ENCODE measurements at places on chromosomes 6 and 20.

- DNase-seq: no peak
These were observed 21.1 kb downstream of the TRIM26 start for GRCh38 chr6:30192076-30192475.

- no peak for DNase-seq
These were observed 645.8 kb upstream of the ARID1B start for GRCh38 chr6:156131221-156131903.

DNA sequence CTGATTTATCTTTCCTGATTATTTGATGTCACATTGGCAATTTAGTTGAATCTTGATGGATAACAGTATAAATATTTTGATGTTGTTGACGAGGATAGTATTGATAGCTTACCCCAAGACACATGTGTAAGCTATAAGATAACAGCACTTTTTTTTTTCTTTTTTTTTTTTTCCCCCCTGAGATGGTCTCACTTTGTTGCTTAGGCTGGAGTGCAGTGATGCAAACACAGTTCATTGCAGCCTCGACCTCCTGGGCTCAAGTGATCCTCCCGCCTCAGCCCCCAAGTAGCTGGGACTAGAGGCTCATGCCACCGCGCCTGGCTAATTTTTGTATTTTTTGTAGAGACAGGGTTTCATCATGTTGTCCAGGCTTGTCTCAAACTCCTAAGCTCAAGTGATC is 21.8 kb downstream of the MYO6 start:
- DNase-seq: no peak

DNA sequence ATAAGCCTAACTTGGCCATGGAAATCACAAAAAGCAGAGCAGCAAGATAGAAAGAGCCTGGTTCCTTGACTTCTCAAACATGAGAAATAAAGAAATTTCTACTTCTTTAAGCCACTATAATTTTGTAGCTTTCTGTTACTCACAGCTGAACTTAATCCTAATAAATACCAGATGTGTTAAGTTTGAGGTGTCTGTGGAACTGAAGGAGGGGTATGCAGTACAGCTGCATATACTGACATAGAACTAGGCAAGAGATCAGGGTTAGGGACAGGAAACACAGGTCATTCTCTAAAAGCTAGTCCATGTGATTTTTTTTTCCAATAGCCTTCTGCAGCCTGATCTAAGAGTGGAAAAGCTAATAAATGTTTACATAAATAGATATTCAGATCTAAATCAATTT is 123.9 kb downstream of the COL12A1 start:
- no peak for DNase-seq

- DNase-seq: no peak
These were observed 2.2 kb upstream of the LRRN4 start for GRCh38 chr20:6055981-6056569.

- no peak for DNase-seq
These were observed 1053.4 kb upstream of the CITED2 start for GRCh38 chr6:140427842-140428241.

- DNase-seq: no peak
These were observed 20.4 kb upstream of the NOTCH4 start for GRCh38 chr6:32244270-32244669.

GRCh38 chr6:10850728-10851127 is 12.4 kb upstream of the MAK start:
- DNase-seq: no peak

- no peak for DNase-seq
These were observed 17.4 kb upstream of the AVP start for GRCh38 chr20:3101737-3102574.

DNA sequence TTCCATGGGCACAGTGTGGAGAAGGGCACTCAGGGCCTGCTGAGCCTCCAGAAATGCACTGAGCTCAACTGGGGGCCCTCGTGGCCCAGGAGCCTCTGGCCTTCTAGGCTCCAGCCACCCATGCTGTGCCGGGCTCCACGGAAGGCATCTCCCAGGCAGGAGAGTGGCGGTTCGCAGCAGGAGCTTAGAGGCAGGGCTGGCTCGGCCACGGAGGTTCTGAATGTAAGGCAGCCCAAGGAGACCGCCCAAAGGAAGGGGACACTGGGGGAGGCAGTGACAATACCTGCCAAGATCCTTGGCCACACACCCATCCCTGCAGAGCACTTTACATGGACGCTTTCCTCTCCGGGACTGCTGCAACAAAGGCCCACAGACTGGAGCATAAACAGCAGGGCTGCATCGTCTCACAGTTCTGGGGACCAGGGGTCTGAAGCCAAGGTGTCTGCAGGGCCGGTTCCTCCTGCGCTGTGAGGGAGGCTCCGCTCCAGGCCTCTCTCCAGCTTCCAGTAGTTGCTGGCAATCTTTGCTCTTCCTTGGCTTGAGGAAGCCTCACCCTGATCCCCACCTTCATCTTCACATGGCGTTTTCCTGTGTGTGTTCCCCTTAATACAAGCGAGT is 128.2 kb upstream of the CDH4 start:
- DNase-seq: no peak

DNA sequence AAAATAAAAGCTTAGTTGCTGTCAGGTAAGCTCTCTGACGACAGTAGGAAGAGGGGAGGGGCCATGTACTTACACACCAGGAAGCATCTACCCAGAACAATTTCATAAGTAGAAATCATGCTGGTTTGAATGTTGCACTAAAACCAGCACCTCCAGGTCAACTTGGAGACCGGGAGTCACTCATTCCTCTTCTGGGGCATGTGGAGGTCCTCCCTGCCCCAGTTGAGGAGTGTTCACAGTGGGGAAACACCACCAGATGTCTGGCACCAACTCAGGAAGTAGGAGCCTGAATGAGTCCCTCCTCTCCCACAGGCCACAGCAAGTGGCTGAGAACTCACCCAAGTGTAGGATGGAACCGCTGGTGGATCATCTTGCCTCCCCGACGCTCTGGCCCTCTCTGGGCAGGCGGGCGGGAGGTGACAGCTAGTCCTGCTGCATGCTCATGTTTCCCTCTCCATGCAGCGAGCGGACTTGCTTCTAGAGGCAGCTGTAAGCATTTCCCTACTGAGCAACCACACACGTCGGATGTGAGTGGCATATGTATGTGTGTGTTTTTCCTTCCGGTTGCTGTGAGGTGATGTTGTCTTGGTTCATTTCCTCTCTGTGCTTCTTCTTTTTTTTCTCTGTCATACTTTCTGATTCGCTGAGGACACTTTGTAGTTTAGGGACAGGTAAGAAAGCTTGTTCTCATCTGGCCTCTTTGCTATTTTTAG is 149.5 kb upstream of the NEDD9 start:
- DNase-seq: no peak

DNA sequence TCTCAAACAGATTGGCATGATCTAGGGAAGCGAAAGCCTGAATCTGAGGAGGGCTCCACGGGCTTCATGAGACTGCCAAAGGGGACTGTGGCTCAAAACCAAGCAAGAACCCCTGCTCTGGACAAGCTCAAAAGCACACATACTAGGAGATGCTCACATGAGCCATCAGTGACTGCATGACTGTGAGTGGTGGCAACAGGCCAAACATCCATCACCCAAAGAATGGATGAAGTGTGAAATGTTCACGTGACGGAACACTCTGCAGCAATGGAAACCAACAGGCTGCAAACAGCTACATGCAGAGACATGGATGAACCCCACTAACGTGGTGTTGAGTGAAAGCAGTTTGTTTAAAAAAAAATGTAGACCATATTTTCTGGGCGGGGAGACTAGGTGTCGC is 136.3 kb downstream of the PREX1 start:
- peak; percentile 44 for DNase-seq

GRCh38 chr20:44938637-44939036 is 21.6 kb downstream of the TOMM34 start:
- DNase-seq: no peak

All from midbrain (tissue), 1 donor.